Kidney glomerular epithelial cell (primary cell): ENCODE measurements at places on chromosomes 11 and 22.

DNA sequence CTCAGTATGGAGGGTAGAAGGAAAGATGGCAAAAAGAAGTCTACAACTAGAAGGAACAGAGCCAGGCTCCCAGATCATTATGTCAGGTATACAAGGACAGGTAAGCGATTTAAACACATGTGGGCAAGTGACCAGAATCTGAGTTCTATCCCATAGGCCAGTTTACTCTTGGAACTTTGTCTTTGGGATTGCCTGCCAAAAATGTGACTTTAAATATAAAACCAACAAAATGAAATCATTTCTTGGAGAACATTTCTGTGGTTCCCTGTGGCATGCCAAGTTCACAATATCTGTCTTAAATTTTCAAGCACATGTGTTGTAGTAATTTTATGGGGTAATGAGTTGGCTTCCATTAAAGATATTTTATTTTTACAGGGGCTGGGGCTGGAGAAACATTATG is 141.0 kb downstream of the SLC17A6 start:
- DNase-seq: no peak

- no peak for DNase-seq
Measured at GRCh38 chr11:112453601-112454577, 193.2 kb upstream of the PLET1 start.

DNA sequence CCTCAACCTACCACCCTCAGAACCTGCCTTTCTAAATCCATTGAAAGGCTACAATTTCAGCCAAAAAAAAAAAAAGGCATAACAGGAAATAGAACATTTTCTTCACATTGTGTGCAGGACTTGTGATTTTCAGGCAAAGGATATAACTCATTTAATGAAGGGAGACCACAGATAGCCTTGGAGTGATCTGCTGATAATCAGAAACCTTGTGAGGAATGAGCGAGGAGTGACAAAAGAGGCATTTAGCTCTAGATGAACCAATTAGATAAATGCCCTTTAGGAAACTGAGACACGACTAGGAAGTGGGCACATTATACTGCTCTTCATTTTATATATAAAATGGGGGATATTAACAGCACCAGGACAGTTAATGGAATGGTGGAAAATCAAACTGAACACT is 216.5 kb upstream of the GRIA4 start:
- no peak for DNase-seq

GRCh38 chr22:39567135-39567946 is 3.2 kb upstream of the CACNA1I start:
- no peak for DNase-seq

GRCh38 chr22:16960220-16960883 is 47.7 kb downstream of the GAB4 start:
- no peak for DNase-seq

- DNase-seq: no peak
Measured at GRCh38 chr22:19821523-19822300, 33.0 kb downstream of the GNB1L start.

DNA sequence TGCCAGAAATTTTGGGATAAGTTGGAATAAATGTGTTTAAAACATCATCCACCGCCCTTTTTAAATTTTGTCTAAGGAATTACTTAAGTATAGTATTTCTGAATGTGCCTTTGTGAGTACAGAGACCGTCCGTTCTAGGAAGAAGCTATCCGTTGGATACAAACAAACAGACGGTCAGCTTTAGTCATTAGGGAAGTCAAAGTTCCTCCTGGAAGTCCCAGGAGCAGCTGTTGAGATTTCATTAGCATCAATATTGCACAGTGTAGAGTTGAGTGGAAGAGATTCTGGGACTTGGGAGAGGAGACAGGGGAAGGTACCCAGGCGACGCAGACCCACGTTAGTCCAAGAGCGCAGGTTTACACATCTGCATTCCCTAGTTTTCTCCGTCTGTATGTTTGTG is 15.7 kb upstream of the ADSL start:
- DNase-seq: no peak

GRCh38 chr11:112448806-112449205 is 188.1 kb upstream of the PLET1 start:
- DNase-seq: no peak

DNA sequence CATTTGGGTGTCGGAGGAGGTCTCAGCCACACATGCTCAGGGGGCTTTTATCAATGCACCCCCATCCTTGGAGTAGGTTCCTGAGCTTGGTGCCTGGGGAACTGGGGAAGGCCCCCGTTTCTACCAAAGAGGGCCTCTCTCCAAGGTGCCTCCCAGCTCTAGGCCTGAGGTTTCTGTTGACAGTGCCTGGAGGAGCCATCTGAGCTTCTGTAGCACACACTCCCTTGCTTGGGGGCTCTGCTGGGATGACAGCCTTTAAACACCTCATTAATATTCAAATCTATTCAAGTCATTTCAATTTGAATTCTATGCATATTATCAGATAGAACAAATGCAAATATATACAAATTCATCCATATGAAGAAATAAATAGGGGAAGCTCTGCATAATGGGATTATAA is 18.9 kb downstream of the KIRREL3 start:
- DNase-seq: no peak

DNA sequence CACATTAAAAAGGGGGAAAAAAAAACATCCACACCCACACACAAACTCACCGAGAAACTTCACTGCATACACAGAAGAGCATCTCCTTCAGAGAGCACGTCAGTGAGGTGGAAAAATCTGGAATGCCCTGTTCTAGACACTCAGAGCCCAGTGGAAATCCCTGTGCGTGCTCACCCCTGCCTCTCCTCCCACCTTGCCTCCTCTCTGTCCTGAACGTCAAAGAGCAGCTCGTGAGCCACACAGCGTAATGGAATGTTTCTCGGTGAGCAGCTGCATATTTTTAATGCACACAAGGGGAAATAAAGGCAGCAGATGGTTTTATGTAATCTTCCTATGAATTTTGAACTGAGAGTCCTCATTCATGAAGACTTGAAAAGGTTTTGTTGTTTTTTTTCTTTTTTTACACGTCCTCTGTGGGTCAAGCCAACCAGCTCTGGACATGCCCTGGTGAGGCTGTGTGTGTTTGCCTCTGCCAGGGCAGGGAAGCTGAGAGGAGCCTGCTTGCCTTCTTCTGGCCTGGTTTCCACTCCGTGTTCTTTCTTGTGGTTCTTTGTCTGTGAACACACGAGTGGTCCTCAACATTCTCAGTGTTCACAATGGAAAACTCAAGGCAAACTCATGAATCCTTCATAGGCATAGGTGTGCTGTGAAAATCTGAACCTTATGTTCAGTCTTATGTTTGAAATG is 219.2 kb downstream of the TENM4 start:
- no peak for DNase-seq

DNA sequence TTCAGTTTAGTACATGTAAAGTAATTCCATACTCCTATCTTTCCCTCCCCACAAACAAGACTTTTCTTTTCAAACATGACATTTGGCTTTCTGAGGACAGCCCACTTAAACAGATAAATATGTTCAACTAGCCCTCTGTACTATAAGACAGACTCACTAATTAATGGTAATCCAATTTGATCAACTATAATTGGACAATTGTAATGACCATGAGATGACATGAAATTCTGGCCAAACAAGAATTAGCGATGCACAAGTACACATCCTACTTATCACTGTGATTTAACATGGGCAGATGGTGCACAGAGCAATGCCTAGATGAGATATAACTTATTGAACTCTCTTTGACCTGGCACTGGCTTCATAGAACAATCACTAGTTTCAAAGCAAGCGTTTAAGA is 1033.7 kb upstream of the CCDC90B start:
- no peak for DNase-seq

DNA sequence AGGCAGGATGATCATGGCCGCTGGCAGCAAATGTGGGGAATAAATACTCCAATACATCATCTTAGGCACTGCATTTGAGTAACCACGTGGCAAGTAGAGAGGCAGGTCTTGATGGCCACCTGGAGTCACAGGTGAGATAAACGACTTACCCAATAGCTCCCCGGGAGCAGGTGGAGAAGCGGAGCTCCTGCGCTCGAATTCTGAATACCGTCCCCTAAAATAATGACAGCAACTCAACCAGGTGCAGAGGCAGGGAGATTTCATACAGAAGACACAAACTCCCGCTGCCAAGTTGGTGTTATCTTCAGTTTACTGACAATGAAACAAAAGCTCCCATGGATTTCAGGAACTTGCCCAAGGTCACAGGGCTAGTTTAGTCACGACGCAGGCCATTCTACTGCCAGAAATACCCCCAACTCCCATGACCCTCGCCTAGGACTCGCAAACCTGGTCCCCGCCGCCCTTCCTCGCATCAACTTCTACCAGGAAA is 437 bp downstream of the SLC43A3 start:
- DNase-seq: no peak

DNA sequence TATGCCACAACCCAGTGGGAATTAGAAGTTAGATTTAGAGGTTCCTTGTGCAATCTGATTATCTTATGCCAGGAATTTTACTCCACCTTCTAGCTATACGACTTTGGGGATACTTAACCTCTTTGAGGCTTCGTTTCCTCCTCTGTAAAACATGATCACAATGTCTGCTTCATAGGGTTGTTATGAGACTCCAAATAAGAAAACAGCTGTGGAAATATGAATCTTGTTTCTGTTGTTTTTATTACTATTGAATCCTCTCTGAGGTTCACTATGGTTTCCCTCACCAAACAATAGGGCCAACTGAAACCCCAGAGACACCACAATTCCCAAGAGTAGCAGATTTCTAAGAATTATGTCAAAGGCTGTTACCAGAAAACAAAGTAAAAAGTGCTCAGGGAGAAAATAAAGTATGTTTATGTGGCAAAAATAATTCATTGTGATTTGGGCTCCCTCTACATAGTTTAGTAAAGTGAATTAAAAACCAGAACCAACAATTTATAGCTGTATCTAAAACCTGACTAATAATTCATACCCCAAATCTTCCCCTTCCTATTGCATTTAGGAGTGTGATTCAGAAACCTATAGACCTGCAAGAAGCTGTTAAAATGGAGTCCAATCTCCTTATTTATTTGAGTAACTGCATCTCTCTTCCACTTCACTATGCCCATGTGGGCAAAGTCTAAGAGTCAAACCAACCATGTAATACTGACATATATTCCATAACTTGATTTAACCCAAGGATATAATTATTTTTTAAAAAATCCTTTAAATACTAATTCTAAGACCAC is 38.4 kb downstream of the AMBRA1 start:
- no peak for DNase-seq

DNA sequence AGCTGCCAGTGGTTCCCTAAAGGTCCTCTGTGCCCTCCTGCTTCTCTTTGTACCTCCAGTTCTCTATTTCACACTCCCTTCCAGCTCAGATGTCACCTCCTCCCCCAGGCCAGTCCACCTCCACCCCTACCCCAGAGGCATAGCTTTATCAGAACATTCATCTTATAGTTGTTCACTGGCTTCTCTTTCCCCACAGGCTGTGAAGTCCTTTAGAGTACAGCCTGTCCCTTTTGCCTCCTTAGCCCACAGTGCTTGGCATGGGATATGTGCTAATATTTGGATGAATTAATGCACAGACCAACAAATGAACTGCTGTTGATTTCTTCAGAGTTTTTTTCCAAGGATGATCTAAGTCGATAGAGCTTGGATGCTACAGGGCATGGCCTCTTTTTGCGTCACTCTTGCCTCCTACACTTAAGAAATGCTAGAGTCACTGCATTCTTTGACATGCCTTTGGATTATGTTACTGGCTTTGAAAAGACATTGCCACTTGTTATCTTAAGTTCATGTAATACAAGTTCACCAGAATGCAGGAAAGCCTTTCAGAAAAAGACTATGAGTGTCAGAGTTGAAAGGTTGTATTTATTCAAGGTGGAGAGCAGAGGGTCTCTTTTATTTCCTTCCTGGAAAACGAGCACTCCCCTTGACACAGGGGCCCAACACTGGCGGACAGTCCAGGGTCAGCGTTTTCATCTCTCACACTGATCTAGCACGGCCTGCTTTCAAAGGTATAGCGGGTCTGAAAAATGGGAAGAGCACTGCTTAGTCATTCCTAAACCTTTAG is 75.7 kb downstream of the PISD start:
- no peak for DNase-seq

GRCh38 chr11:8610532-8611116 is 16.6 kb upstream of the STK33 start:
- DNase-seq: no peak

DNA sequence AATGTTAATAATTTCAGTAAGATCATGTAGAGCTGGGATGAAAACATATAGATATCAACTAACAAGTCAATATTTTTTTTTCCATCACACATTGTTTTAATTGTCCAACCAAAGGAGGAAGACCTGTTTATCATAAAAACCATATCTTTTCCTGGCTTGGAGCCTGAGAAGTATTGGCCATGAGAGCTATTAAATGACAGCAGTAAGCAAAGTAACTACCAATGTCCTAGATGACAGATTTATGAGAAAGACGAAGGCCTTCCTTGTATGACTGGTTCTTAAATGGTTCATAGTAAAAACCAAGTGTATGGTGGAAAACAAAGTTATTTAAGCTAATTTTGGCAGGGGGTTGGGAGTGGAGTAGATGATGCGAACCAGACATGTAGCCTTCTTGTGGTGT is 1147.1 kb upstream of the TENM4 start:
- no peak for DNase-seq

GRCh38 chr11:57224537-57224936 is 12.5 kb downstream of the APLNR start:
- peak; percentile 17 for DNase-seq

GRCh38 chr22:27573280-27574001 is 228.1 kb downstream of the MN1 start:
- no peak for DNase-seq

DNA sequence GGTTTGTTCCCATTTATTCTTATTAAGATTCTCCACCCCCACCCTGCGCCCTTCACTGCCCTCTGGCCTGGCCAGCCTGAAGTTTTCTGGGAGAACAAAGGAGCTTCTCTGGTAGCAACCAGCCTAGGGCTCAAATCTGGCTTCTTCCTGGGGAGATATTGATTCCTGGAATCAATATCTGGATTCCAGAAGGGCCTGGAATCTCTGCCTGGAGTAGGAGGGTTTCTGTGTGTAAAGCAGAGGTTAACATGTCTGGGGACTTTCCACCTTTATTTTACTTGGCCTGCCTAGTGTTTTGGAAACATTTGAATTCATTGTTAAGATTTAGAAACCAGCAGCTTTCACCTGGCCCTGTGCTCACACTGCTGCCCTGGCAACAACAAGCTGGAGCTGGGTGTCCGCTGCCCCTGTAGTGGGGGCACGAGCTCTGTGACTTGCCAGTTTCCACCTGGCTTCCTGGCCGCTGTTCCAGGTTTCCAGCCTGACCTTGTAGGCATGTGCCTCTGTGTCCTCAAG is 5.5 kb downstream of the C11orf91 start:
- no peak for DNase-seq

GRCh38 chr22:17777005-17777716 is 2.9 kb upstream of the BID start:
- no peak for DNase-seq
